M059J (cell line): ENCODE measurements at places on chromosomes 11 and 22. TPM values are rescaled to one million over a fixed set of nuclear protein-coding genes. Genes with fewer than 3 reads are reported as not detected.

GAS2 gene
- 0.62 and 2.5 TPM in 2 replicates for total RNA-seq

PPARA gene
- 10.0 and 18.1 TPM in 2 replicates for total RNA-seq

MFRP gene
- not detected in 2 replicates for total RNA-seq

SPA17 gene
- 29.9 and 43.4 TPM in 2 replicates for total RNA-seq

RASGRP2 gene
- total RNA-seq, result 0.42 TPM in 1 of 2 replicates, not detected in the other

P2RY6 gene
- 3.3 and 5.6 TPM in 2 replicates for total RNA-seq

MRGPRX3 gene
- total RNA-seq, result not detected in 2 replicates

LYVE1 gene
- total RNA-seq, result 0.15 TPM in 1 of 2 replicates, not detected in the other

OLFML1 gene
- total RNA-seq, result 0.07 and 0.32 TPM in 2 replicates
